Stimulated activated naive CD4-positive, alpha-beta T cell (primary cell): ENCODE measurements at places on chromosomes 12 and 14.

DNA sequence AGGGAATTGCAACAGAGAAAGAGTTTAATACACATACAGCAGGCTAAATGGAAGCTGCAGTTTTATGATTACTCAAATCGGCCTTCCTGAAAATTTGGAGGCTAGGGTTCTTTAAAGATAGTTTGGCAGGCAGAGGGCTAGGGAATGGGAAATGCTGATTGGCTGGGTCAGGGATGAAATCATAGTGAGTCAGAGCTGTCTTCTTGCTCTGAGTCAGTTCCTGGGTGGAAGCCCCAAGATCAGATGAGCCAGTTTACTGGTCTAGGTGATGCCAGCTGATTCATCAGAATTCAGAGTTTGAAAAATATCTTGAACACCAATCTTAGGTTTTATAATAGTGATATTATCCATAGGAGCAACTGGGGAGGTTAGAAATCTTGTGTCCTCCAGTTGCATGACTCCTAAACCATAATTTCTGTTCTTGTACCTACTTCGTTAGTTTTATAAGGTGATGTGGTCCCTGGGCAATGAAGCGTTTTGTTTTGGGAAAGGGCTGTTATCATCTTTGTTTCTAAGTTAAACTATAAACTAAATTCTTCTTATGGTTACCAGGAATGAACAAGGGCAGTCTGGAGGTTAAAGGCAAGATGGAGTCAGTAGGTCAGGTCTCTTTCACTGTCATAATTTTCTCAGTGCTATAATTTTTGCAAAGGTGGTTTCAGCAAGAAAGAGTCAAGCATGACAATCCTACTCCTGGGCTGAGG, 257.8 kb upstream of the CCDC196 start:
- DNase-seq = no peak

DNA sequence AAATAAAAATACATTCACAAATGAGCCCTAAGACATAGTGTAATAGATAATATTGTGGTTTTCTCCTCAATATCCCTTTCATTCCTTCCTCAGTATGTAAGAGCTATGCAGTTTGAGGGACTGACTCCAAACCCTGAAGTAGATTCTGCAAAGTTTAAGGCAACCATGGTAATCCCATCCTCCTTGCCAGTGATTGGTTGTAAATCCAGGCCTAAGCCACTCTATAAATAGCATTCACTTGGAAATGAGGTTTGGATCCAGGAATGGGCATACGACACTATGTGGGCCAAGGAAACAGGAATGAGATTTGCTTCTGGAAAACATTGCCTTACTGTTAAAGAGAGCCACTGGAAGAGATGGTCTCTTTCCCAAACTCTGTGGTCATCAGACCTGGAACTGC, 468.7 kb upstream of the SOX5 start:
- DNase-seq = no peak

DNA sequence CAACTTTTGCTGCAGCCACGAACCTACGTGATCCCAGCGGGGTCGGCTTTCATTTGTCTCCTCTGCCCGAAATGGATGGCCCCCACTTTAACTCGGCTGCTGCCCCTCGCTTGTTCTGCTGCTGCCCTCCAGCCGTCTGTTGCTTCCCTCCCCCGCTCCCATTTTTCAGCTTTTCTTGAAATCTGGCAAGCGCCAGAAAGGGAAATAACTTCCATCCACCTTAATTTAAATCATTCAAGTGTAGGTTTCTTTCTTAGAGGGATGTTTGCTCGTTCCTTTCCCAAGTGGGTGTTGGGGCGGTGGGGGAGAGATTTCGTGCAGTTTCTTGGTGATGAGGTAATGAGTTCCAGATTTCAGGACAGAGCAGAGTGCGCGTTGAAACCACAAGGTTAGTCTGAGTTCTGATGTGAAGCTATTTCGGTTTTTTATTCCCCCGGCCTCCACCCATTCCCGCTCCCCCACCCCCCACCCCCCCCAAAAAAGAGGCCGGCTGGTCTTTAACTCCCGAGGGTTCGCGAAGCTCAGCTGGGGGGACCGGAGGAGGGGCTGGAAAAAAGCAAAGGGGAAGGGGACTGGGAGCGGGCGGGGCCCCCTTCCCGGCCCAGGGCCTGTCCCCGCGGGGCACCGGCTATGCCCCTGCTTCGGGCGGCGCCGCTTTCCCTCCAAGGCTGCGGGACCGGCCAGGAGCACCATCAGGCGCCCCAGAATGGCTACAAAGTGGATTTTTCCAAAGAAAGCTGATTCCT, 2.2 kb upstream of the ZFP36L1 start:
- peak; percentile 50 for DNase-seq

- DNase-seq = no peak
Observed at GRCh38 chr12:84874125-84874824, 38.3 kb downstream of the SLC6A15 start.

GRCh38 chr14:32211068-32211404, 8.0 kb upstream of the RNU6-8 start:
- DNase-seq = no peak

GRCh38 chr12:31317471-31318395, 8.2 kb downstream of the SINHCAF start:
- DNase-seq = peak; percentile 52
